ENCODE measurements at places on chromosomes 12 and 14. TPM values are rescaled to one million over a fixed set of nuclear protein-coding genes. Genes with fewer than 3 reads are reported as not detected.

DNA sequence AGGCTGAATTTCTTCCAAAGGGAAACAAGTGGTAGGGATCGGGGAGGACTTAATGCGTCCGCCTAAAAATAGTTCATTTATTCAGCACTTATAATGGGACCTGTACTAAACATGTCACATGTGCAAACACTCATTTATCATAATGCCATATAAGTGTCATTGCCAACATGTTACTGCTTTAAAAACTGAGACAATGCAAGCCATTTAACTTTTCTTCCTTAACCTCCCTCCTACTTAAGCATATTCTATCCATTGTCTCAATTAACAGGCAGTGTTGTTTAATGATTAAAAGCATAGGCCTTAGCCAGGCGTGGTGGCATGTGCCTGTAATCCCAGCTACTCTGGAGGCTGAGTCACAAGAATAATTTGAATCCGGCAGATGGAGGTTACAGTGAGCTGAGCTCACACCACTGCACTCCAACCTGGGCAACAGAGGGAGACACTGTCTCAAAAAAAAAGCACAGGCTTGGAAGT lies 13.5 kb upstream of the SCFD1 start:
- H3K4me1 ChIP-seq = peaks cover 3% of the 10 kb centered on the region
- DNase-seq = no peak
- no peak overlapping the region for H3K27ac ChIP-seq
- H3K27me3 ChIP-seq = no peaks in the 10 kb centered on the region
- no peak overlapping the region for H3K4me3 ChIP-seq

GRCh38 chr12:50162230-50162629 lies 4.9 kb downstream of the CERS5 start:
- peaks cover 20% of the 10 kb centered on the region for H3K36me3 ChIP-seq
- H3K4me3 ChIP-seq = no peak overlapping the region
- no peak for DNase-seq
- H3K27me3 ChIP-seq = no peaks in the 10 kb centered on the region
- H3K27ac ChIP-seq = no peak overlapping the region

The CD163L1 gene
- total RNA-seq = not detected

The AKAP5 gene
- total RNA-seq = 8.8 TPM

GRCh38 chr12:47686645-47687240 lies 19.1 kb downstream of the RPAP3 start:
- H3K4me1 ChIP-seq = no peaks in the 10 kb centered on the region
- DNase-seq = no peak
- peaks cover 28% of the 10 kb centered on the region for H3K36me3 ChIP-seq
- H3K27ac ChIP-seq = no peak overlapping the region
- no peak overlapping the region for H3K4me3 ChIP-seq

The MANSC4 gene
- not detected for total RNA-seq

DNA sequence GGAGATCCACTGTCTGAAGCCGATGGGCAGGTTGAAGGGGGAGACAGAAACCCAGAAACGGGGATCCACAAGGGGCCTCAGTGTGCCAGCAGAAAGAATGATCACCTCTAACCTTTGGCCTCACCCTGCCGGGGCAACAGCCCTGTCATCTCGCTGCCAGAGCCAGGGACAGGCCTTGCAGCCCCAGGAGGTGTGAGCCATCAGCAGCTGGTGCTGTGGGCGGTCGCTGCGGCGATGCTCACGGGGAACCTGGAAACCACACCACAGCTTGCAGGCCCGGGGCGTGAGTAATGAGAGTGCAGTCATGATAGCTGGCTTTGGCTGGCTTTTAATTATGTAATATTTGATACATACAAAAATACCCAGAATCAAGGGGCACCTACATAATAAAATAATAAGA lies 4.7 kb upstream of the TTC7B start:
- H3K4me1 ChIP-seq = peaks cover 14% of the 10 kb centered on the region
- no peak overlapping the region for H3K4me3 ChIP-seq
- H3K36me3 ChIP-seq = peaks cover 12% of the 10 kb centered on the region
- no peak overlapping the region for H3K27ac ChIP-seq

GRCh38 chr14:70442750-70443149 lies 9.2 kb upstream of the ADAM21 start:
- peaks cover 4% of the 10 kb centered on the region for H3K36me3 ChIP-seq
- no peak for DNase-seq
- H3K27me3 ChIP-seq = no peaks in the 10 kb centered on the region
- H3K27ac ChIP-seq = no peak overlapping the region

- no peaks in the 10 kb centered on the region for H3K4me1 ChIP-seq
- H3K27ac ChIP-seq = no peak overlapping the region
- no peak for DNase-seq
- H3K36me3 ChIP-seq = no peaks in the 10 kb centered on the region
Measured at GRCh38 chr14:69004731-69005431, 25.8 kb upstream of the ACTN1 start.

DNA sequence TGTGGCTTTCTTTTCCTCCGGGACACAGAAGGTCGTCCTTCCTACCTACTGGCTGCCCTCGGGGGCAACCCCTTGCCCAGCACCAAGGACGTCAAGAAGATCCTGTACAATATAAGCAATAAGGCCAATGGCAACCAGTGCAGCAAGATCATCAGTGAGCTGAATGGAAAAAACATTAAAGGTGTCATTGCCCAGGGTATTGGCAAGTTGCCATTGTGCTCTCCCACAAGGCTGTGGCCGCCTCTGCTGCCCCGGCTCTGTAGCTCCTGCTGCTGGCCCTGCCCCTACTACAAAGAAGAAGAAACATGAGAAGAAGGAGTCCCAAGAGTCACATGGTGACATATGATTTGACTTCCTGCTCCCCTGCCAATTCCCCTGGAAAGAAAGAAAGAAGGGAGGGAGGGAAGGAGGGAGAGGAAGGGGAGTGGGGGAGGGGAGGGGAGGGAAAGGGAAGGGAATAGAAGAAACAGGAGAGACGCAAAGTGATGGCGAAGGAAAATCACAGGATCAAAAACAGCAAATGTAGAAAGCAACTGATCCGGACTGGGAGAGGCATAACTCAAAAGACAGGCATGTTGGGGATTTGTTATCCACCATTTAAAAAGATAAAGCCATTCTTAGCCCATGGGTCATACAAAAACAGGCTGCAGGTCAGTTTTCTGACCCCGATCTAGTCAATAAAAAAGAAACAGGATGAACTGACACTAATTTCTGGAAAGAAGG lies 61.3 kb upstream of the RESF1 start:
- H3K4me1 ChIP-seq = peaks cover 51% of the 10 kb centered on the region
- H3K27me3 ChIP-seq = no peaks in the 10 kb centered on the region
- peak overlapping the region; percentile 100 for H3K27ac ChIP-seq
- H3K36me3 ChIP-seq = peaks cover 66% of the 10 kb centered on the region

The COCH gene
- total RNA-seq = 1.9 TPM
